Esophagus mucosa (tissue), 1 donor: ENCODE measurements at places on chromosomes 5 and 9.

- ATAC-seq = peak; percentile 85
These were observed 744 bp upstream of the PPP2CA start for GRCh38 chr5:134226441-134227192.

DNA sequence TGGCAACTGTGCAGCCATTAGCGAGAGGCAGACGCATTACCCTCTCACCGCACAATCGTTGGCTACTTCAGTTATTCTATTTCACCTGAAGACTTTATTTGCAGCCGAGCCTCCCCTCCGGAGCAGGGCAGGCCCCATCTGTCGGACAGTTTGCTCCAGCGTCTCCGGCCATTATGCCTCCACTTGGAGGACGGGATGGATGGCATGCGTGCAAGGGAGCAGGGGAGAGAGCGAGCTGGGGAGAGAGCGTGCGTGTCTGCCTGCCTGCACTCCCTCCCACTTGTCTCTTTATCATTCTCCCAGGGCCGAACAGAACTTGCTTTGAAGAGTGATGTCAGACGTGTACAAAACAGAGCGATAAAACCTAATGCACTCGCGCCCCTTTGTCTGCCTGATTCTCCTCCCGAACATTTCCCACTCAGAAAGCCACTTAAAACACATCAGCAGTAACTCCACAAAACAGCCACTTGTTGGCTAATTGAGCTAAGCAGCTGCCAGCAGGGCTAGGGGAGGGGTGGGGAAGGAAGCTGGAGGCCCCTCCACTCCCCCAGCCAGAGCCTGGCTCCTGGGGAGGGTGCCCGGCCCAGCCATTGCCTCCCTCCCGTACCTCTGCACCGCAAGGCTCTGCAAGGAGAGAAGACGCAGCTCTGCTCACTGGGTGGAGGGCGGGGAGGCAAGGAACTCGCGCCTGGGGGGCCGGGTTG is 43.4 kb upstream of the FUBP3 start:
- no peak for ATAC-seq

DNA sequence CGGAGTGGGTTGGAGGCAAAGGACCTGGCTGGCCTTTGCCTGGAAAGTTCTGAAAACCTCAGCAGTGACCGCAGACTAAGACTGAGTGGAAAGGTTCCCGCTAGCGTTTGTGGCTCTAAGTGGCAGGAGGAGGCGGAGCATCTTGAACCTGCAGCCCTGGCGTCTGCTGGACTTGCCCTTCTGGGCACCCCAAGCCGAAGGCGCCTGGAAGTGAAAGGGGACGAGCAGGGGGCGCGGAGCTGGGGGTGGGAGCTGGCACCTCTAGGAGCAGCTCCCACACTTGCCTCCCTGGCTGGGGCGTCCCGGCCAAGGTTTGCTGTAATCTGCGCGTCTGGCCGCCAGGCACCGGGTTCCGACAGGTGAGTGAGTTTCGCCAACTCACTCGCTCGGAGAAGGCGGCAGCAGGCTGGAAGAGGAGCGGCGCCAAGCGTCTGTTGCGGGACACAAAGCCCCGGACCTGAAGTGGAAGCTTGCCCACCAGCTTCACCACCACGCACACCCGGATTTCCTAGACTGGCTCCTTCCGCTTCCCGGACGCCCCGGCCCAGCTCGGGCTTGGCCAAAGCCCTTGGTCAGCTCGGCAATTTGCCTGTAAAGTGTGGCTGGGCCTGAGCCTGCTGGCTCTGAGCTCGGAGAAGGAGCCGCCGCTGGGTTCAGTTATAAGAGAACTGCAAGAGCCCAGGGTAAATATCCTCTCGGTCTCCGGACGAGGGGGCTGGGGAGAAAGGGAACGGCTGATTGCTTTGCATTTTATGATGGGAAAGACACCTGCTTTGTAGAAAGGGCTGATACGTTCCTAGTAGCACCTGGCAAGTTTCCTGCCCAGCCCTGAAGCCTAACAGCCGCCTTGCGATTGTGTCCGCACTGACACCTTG is at the start of gene GNA14:
Gene GNA14 (minus strand): TSS at position 89 of the 875 bp plus-strand sequence. CDS start 529 bp downstream, outside the sequence.
- peak; percentile 57 for ATAC-seq

DNA sequence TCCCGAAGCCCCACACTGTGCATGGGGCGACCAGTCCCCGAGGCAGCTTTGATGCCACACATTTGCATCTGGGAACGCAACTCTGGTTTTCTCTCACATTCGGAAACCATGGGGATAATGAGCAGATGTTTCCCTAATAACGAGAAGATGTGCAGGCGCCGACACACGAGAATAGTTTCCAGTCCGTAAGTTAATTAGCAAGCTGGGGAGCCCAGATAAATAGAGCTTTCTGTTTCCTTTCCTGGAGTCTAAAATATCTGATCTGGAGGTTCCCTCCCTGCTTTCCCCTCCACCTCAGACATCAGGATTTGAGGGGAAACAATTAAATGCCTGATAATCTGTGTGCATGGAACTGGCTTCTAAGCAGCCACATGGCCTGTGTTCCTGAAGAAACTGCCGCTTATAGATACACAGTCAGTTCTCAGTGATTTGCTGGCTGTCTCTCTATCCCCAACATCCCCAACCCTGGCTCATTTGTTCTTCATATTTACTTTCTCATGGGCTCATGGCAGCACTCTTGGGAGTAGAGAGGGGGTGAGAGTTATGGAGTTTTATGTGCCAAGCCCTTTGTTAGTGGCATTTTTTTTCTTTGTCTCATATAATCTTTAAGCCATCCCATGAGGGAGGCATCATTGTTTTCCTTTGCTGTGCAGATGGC is 62.8 kb downstream of the PDZD2 start:
- no peak for ATAC-seq

- peak; percentile 29 for ATAC-seq
These were observed 564.0 kb upstream of the KLF4 start for GRCh38 chr9:108053555-108054061.
